ENCODE measurements at places on chromosomes 7 and 10.

GRCh38 chr10:111824128-111824527, 359.4 kb downstream of the GPAM start:
- no peak for DNase-seq

GRCh38 chr7:28792858-28793257, 165.3 kb downstream of the TRIL start:
- DNase-seq, result no peak

DNA sequence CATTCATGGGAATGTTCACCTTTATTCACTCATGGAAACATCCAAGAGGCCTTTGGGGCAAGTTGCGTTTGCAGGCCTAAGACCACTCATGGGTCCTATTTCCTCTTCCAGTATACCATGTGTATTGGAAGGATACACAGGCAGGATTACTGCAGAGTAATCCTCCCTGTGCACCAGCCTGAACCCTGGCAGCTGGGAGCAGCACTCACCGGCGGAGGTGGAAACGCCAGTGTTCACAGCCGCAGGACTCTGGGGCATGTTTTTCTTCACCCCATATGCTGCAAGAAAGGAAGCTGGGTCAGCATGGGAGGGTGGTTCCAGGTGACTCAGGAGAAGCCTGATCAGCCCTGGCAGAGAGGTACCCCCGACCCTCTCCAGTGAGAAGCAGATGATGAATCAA, 24.5 kb downstream of the COL17A1 start:
- no peak for DNase-seq

GRCh38 chr7:2062648-2063047, 170.1 kb downstream of the MAD1L1 start:
- peak; percentile 65 for DNase-seq

DNA sequence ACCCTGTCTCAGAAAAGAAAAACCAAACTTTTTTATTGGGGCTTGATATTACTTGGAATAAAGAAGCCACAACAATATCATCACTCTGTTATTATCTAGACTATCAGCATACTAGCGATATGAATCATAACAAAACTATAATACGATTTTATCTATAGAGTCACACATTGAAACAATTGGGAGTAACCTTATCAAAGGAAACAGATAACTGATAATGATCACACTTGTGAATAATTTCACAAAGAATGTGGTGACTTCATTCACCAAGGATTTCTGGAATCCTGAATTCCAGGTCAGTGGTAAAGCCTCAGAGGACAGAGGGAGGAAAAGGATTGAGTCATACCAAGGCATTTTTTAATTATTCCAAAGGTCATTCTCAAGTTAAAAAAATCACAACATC, 32.1 kb upstream of the NMT2 start:
- DNase-seq, result peak; percentile 43

DNA sequence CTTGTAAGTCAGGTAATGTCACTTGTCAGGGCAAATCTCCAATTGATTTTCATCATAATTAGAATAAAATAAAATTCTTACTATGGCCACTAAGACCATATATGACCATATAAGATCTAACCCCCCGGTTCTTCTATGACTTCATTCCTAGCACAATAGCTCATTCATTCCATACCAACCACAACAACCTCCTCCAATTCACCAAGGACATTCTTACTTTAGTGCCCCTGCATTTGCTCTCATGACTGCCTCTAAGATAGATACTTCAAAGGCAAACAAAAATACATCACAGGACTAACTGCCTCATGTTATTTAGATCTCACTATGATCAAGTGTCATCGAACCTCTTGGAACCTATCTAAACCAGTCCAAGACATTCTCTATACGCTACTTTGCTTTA, 90.8 kb downstream of the SNX13 start:
- DNase-seq, result peak; percentile 20

GRCh38 chr10:62471711-62472110, 97.5 kb downstream of the ZNF365 start:
- no peak for DNase-seq

DNA sequence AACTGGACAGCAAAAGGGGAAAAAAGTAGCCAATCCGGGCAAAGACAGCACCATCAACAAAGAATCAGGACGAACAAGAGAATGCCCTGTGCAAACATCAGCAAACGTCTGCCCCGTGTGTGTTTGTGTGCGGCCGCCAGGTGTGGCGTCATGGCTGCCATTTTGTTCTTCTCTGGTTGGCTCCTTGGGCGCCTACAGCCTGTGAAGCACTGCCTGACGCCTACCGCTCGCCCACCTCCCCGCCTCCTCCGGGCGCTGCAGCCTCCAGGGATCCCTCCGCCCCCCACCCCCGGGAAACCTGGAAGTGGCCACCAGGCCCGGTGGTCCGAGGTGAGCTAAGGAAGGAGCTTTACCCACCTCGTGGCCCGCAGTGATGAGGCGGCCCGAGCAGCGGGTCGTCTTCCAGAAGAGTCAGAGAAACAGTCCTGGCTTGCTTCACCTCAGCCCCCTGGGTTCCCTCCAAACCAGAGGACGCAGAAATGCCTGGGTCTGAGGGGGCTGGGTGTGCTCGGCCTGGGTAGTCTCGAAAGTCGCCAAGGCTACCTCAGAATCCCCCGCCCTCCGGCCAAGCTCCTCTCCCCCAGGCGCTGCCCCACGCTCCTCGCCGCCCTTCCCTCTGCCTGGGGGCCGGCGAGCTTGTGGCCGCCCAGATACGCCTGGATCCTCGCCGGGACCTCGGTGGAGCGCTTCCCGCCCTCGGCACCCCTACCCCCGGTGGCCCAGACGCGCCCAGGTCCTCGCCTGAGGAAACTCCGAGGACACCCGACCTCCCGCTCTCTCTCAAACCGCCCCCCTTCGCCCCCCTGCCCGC, 61.8 kb upstream of the IL6 start:
- DNase-seq, result no peak

DNA sequence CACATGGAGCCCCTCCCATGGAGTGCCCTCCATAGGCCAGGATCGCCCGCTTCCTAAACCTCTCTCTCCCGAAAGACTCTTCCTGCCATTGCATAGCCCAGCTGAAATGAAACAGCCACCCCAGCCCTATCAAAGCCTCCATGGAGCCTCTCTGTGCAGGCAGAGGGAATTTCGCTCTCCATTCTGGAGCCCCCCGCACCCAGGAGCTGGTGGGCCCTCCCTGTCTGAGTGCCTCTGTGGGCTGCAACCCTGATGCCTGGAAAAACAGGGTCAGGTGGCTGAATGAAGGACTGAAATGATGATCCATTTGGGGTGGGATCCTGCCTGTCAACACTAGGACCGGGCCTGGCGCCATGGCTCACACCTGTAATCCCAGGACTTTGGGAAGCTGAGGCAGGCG, 106.4 kb downstream of the FAM53B start:
- no peak for DNase-seq

GRCh38 chr7:71131256-71132126, 453 bp upstream of the GALNT17 start:
- DNase-seq, result no peak

DNA sequence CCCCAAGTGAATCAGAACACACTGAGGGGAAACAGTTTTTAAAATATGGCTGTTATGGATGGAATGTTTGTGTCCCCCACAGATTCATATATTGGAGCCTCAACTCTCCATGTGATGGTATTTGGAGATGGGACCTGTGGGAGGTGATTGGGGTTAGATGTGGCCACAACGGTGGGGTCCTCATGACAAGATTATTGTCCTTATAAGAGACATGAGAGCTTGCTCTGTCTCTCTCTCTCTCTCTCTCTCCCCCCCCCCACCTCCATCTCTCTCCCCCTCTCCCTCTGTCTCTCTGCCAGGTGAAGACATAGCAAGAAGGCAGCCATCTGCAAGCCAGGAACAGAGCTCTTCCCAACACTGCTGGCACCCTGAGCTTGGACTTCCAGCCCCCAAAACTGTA, 315.8 kb upstream of the MGMT start:
- no peak for DNase-seq

- DNase-seq, result no peak
These were observed 6.2 kb downstream of the GSAP start for GRCh38 chr7:77409739-77410547.

DNA sequence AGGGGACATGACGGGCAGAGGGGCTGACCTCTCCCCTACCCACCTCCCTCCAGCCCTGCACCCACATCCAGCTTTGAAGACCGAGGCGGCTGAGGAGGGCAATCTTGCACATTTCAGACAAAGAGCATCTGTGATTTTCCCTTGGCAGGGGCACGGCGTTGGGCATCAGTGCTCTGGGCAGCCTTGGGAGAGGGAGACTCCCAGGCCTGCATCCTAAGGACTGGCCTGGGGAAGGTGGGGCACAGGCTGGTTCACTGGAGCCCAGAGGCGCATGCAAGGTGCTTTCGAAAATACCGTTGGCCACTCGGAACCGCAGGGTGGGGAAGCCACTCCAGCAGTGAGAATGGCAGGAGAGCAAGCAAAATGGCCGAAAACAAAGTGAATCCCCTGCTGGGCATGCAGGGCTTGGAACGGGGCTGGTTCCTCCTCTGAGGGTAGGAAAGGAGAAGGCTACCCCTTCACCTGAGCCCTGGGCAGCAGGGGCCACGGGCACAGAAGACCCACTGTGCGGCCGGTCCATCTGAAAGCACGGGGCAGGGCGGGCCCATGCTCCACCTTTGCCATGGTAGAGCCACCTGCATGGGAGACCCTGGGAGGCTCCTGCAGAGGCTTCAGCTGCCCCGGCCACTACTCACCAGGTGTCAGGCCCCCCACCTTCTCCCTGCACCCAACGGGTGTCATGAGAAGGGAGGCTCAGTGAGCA, 49.8 kb downstream of the EBF3 start:
- DNase-seq, result no peak

DNA sequence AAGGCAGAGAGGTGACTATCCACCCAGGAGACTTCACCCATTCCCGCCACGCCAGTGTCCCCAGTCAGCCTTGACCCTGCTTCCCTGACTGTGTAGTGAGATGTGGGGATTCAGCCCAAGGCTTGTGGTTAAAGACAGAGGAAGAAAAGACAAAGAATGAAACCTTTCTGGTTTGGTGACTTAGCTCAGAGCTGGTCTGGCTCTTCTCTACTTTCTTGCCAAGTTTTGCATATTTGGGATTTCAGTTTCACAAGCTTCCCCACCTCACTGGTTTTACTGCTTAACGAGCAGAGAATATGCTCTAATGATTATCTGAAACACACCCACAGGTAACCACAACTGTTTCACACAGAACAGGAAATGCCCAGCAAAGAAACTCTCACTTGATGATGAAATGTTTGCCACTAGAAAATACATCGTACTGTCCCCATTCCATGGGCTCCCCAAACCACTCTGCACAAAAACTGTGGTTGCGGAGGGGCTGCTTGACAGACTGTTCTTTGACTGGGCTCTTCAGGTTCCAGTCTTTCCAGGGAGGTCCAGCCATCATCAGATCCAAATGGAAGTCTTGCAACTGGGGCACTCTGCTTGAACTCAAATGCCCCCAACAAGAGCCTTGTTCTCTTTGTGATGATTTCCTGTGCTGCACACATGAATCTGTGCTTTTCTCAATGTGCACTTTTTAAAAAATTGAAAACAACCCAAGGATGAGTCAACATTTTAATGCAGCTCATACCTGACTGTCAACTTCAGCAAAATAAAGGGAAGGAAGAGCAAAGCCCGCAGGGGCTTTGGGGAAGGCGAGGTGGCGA, 95.5 kb downstream of the CTBP2 start:
- DNase-seq, result no peak

DNA sequence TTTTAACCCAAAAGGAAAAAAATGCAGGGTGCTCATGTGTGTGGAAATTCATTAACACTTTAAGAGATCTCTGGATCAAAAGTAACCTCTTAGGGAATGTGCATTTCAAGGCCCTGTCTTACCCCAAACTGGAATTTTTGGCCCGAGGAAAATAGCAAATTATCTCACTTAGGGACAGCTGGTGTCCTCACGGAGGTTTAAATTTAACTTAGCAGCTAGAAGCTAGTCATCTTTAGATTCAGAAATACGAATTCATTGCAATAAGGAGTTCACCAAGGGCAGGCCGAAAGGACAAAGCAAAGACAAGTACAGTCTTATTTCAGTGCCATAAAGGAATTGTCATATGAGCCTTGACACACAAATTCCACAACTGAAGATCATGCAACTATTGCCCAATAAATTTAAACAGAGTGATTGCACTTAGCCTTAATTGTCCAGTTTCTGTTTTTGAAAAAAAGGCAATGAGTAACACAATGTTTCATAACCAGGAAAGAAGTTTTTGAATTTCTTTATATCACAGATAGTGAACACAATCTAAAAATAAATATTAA, 22.4 kb upstream of the SEMA3C start:
- no peak for DNase-seq

GRCh38 chr7:121046893-121047468, 58.5 kb downstream of the CPED1 start:
- no peak for DNase-seq

GRCh38 chr7:149422914-149423301, 38.0 kb downstream of the ZNF777 start:
- DNase-seq, result no peak

GRCh38 chr7:137652721-137653120, 194.1 kb downstream of the DGKI start:
- DNase-seq, result no peak

GRCh38 chr10:121998462-121998861, 9.5 kb downstream of the TACC2 start:
- no peak for DNase-seq

DNA sequence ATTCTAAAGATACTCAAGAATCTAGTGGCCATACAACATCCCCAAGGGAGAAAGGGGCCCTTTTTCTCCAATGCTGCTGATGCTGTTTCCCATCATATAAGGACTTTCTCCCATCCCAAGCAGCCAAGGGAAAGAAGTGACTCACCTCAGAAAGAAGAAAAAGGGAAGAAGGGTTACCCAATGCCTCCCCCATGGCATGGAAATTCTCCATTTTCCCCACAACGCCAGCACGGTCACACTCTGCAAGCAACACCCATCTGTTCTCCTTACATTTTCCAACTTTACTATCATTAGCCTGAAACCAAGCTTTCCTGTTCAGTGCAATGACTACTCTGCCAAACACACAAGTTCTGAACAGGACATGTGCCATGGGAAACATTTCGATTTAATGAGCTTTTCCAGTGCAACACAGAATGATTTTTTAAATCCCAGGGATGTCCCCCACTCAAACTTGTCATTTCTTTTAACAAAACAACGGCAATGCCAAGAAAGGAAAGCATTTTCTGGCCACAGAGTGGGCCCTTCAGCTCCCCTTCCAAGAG, 67.9 kb downstream of the PTPRN2 start:
- no peak for DNase-seq

DNA sequence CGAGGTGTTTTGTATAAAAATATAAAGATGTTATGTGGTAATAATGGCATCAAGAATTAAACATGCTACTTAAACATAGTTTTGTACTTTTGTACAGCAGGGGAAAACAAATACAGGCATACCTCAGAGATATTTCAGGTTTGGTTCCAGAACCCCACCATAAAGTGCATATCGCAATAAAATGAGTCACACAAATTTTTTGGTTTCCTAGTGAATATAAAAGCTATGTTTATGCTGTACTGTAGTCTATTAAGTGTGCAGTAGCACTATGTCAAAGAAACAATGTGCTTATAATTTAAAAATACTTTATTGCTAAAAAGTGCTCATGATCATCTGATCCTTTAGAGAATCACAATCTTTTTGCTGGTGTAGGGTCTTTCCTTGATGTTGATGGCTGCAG, 17.8 kb downstream of the LRRTM3 start:
- DNase-seq, result no peak

- DNase-seq, result no peak
These were observed 14.4 kb downstream of the DENND2A start for GRCh38 chr7:140625908-140626868.

Data from HuH-7 (cell line).